ENCODE measurements at places on chromosomes 1 and 21.

DNA sequence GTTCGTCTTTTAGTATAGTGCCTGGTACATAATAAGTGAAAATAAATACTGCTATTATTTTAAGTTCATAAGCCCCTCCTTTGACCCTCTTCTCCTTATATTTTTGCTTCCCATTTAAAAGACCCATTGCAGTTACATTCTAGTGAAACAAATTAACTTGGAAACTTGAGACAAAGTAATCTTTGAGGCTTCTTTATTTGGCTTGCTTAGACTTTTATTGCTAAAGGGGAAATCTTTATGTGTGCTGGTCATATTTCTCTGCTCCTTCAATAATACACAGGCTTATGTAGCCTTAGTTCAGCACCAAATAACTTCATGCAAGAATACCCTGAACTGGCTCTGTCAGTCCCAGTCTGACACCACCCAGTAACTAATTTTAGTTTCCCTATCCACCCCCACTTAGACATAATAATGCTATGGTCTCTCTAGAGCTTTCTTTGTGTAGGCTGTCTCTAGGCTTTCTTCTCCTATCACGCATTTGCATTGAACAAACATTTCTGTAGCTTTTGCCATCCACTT lies 257.8 kb downstream of the OMA1 start:
- DNase-seq, result no peak

DNA sequence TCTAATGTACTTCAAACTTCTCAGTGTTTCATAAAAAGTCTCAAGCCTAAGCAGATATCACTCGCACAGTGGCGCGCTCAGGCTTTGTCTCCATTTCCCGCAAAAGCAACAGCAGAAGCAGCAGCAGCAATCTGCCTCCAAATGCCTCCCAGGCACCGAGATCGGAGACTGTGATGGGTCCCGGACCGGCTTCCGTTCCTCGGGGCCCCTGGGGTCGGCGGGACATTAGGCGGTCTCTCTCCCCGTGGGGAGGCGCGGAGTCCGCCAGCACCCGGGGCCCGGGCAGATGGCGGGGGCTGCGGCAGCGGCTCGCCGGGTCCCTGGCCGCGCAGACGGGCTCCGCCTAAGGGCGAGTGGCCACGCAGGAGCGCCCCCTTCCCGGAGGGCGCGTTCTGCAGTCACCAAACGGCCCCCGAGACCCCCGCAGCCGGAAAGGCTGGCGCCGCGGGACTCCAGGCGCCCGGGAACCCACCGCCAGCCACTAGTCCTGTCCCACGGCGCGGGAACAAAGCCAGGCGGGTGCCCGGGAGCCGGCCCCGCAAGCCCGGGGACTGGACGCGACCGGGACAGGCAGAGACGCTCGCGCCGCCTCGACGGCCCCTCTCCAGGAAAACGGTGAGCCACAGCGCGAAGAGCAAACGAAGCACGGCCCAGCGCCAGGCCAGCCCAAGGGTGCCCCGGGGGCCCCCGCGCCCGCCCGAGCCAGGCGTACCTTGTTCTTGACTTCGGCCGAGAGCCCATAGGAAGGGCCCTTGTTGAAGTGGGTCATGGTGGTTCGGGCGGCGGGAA lies 590 bp downstream of the CNN3 start:
- peak; percentile 32 for DNase-seq

DNA sequence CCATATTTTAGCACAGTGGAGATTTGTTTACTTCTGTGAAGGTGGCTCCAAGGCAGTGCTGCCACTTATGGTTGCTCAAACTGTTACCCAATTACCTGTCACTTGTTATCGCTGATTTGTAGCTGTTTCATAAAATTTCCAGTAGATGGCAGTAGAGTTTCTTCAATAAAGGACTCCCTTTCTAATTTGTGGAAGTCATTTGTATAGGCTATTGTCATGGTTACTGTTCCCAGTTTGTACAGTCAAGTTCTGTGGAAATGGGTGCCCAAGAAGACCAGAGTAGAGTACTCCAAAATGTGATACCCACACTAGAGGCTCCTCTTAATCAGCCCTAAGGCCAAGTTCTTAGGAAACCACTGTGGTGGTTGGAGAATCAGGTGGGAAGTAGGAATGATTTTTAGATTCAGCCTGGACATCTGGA lies 186.1 kb downstream of the CLEC20A start:
- no peak for DNase-seq

GRCh38 chr21:44548381-44548780 lies 2.9 kb downstream of the KRTAP10-2 start:
- no peak for DNase-seq

DNA sequence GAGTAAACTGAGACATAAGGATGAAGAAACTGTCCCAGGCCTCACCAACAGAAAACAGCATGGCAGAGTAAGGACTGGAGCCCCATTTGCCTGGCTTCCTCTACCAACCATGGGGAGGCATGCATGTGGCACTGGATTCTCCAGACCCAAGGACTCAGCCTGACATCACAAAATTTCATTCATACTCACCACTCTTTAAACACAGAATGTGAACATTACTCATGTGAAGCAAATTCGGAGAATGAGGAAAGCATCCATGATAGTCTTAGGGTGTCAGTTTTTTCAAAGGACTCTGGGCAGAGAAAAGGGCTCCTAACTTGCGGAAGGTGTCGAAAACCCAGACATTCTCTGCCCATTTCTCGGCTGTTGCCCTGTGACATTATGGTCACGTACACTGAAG lies 83.9 kb downstream of the PCNX2 start:
- no peak for DNase-seq

GRCh38 chr1:111199881-111200801 lies at the start of gene DENND2D:
TSS of gene DENND2D (minus strand) at chr1:111200646. CDS start at chr1:111200459, 187 bp downstream.
- peak; percentile 60 for DNase-seq

DNA sequence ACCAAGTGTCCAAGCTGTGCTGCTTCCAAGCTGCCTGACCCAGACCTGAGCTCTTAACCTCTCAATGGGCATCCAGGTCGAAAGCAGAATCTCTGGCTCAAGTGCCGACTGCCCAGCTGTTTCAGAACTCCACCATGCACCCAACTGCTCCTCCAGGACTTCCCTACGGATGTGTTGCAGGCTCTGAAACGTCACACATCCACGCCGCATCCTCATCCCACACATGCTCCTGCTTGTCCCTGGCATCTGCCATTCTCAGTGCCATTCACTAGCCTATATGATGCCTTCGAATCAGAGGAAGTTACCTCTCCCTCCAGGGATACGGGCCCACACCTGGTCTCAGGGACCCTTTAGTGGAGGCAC lies 11.2 kb downstream of the PDZK1IP1 start:
- DNase-seq, result no peak

DNA sequence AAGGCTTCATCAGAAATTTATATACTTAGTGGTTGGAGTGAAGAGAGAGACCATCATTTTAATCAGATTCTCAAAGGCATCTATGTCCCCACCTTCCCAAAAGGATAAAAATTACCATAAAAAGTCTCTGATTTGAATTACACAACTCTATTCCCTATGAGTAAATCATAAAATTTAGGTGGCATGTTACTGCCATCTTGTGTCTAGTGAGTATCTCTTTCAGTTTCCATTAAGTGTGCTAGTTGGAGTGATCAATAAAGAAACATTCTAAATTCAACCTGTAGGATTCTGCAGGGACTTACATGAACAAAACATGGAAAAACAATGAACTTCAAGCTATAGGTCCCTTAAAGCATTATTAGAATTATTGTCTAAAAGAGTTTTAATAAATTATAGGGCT lies 655.4 kb downstream of the LTN1 start:
- DNase-seq, result no peak

DNA sequence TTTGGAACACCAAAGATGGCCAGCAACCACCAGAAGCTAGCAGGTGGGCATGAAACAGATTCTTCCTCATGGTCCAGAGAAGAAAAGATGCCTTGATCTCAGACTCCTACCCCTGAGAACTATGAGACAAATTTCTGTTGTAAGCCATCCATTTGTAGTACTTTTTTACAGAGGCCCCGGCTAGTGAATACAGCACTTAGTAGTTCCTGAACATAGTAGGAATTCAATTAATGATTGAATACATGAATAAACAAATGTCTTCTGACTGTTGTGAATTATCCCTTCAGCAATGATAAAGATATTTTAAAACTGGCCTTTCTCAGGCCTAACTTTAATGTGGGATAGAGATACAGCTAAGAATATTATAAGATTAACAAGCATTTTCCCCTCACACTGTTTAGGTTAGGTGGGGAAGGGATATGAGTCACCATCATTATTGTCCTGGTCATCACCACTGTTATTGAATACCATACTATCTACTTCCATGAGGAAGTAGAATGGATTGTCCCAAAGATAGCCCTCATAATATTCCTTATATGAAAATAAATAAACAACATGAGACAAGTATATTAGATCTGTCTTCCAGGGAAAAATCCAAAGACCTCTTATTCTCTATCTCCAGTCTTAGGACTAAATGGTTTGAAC lies 51.4 kb downstream of the ADCY10 start:
- DNase-seq, result no peak

DNA sequence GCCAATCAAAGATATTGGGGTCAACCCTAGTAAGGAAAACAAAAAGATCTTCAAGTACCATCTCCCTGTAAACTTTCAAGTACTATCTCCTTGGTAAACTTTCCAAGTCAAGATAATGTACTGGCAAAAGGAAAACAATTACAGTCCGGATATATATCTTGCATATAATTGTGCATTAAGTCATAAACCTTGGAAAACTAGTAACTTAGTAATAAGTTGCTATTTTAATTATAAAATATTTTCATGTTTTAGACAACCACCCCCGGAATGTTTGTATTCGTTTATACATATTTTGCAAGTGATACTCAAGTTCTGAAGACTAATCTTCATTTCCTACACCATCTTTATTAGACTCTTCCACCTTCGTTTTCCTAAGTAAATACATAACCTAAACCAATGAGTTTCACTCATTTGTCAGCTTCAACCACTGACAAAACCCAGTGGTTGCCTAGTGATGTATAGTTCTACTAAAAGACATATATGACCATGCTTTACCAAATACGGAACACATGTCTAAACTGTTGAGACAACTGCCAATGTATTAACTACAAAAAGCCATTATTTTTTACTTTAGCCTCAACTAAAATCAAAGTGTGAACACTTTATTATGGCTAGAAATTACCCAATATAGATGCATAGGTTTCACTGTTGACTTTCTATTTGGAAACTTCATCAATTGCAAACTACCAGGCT lies 1.7 kb downstream of the AKT3 start:
- no peak for DNase-seq

DNA sequence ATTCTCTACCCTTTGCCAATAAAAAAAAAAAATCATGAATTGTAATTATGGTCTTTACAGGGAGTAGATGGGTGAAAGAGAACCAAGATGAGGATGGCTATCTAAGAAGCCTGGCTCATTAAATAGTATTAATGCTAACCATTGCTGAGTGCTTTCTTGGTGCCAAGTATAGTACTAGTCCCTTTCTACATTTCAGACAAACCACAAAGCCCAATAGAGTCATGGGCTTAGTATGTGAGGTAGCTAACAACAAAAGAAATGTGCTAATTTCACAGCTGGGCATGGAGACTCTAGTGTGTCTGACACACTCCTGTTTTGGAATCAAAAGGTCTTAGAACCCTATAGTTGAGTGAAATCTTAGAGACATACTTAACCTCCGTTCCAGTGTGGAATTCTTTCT lies 84.5 kb upstream of the ESRRG start:
- no peak for DNase-seq

DNA sequence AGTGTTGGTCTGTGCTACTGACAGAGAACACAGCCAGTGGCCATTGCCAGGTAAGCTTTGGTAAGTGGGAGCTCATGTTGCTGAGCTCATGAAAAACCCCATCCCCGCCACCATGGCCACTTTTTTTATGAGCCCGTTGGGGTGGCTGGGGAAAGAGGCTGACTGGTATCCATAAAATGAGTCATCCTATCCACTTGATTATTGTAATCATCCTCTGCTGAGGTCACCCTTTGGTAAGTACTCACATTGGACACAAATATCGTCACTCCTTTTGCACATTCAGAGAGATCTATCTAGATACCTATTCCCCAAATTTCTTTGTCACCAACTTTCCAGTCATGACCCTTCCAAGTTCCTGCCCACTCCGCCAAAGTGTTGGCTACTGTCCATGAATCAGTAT lies 22.0 kb downstream of the SLAMF7 start:
- DNase-seq, result no peak

GRCh38 chr1:61162520-61163258 lies 80.3 kb downstream of the NFIA start:
- no peak for DNase-seq

DNA sequence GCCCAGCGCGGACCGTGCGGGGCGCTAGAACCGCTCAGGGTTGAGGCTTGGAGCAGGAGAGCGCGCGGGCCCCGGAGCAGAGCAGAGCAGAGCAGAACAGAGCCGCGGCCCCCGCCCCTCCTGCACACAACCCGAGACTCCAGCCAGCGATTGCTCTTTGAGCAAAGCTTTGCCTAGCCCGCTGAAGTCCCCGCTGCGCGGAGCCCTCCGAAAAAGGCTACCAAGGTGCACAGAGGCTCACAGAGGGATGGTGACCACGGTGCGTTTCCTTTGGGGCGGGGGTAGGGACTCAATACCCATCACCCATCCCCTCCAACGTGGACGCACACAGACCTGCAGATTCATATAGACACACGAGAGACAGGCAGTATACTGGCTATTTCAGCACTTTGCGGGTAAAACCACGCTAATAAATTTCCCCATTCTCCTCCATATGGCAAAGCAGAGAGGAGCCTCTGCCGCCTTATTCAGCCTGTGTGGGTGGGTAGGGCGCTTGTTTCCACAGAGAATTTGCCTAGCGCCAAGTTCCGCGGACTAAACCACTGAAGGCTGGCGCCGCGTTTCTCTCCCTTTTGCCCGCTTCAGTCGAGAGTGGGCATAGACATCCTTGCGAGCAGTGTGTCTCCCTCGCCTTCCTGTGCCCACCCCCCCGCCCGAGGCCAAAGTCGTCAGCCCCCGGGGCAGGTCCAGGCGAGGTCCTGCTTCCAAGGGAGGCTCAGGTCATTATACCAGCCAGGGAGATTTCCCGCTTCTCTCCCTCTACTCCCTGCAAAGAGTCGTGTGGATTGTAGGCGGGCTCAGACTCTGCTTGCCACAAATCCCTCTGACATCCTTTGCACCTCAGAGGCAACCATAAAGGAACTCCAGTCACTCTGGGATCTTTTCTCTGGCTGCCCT lies 8.5 kb downstream of the HLX start:
- DNase-seq, result no peak

- no peak for DNase-seq
Measured at GRCh38 chr1:177088966-177089365, 75.5 kb downstream of the ASTN1 start.

DNA sequence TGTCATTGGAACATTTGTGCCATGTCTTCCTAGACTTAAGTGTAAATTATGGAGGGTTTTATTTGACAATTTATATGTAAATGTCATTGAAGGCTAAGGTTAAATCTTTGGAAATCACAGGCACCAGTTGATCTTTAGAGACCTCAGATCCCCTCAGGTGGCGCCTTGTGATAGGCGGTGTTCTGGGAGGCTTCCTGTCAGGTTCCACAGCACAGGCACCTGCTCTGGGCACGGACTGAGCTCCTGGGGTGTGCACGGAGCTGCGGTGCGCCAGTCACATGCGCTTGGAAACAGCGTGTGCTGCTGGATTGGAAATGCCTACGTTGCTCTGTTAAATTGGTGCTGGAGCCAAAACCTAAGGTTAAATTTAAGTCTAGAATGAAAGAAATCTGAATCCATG lies 12.1 kb downstream of the CD46 start:
- DNase-seq, result no peak

GRCh38 chr1:40530735-40531380 lies 579 bp upstream of the ZNF684 start:
- no peak for DNase-seq

All from activated CD4-positive, CD25-positive, alpha-beta regulatory T cell treated with anti-CD3 and anti-CD28 coated beads, Interleukin-2, amount 50 U/mL, for 72 hours (primary cell).